ENCODE measurements at places on chromosomes 7 and 10. TPM values are rescaled to one million over a fixed set of nuclear protein-coding genes. Genes with fewer than 3 reads are reported as not detected.

ZNF425 gene
- 6.2 TPM for total RNA-seq

IKZF5 gene
- 14.9 TPM for total RNA-seq

CHST15 gene
- total RNA-seq: 148 TPM

CDH23 gene
- total RNA-seq: 0.54 TPM

CTAGE4 gene
- total RNA-seq: 3.3 TPM

SPAM1 gene
- total RNA-seq: not detected

C10orf71 gene
- not detected for total RNA-seq

AZGP1 gene
- total RNA-seq: not detected

CTNNA3 gene
- total RNA-seq: 2.3 TPM

INHBA gene
- total RNA-seq: 0.08 TPM

VAX1 gene
- total RNA-seq: 26.3 TPM

DNA sequence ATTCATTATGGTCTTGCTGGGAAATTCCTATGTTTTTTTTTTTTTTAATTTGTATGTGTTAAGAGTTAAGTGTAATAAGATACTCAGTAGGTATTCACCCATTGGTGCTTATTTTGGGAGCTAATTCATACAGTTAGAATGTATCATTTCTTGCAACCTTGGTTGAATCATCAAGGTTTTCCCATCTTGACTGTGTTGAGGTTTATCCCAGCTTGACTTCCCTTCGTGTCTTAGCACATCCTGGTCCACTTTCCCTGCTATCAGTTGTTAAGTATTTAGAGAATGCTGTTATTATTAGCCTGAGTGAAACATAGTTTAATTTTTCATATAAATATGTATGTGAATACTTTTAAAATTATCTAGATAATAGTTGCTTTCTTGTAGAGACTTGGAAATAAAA is 20.8 kb downstream of the RALA start:
- no peak overlapping the region for H3K27ac ChIP-seq
- peaks cover 2% of the 10 kb centered on the region for H3K27me3 ChIP-seq
- H3K4me3 ChIP-seq: no peak overlapping the region
- no peaks in the 10 kb centered on the region for H3K36me3 ChIP-seq
- no peak for DNase-seq
- H3K4me1 ChIP-seq: peaks cover 74% of the 10 kb centered on the region

DNA sequence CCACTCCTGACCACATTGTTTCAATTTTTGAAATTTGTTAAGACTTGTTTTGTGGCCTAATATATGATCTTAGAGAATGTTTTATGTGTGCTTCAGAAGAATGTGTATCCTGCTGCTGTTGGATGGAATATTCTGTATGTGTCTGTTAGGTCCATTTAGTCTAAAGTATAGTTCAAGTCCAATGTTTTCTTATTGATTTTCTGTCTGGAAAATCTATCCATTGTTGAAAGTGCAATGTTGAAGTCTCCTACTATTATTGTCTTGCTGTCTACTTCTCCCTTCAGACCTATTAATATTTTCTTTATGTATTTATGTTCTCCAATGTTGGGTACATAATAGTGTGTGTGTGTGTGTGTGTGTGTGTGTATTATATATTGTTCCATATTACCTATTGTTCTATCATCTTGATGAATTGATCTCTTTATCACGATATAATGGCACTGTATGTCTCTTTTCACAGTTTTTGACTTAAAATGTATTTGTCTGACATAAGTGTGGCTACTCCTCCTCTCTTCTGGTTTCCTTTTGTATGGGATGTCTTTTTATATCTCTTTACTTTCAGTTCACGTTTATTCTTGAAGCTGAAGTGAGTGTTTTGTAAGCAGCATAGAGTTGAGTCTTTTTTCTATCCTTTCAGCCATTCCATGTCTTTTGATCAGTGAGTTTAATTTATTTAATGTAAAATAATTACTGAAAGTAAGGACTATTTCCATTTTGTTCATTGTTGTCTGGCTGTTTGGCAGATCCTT is 61.3 kb downstream of the AKR1D1 start:
- no peaks in the 10 kb centered on the region for H3K36me3 ChIP-seq
- no peak overlapping the region for H3K27ac ChIP-seq
- H3K4me1 ChIP-seq: no peaks in the 10 kb centered on the region
- no peak for DNase-seq

DNA sequence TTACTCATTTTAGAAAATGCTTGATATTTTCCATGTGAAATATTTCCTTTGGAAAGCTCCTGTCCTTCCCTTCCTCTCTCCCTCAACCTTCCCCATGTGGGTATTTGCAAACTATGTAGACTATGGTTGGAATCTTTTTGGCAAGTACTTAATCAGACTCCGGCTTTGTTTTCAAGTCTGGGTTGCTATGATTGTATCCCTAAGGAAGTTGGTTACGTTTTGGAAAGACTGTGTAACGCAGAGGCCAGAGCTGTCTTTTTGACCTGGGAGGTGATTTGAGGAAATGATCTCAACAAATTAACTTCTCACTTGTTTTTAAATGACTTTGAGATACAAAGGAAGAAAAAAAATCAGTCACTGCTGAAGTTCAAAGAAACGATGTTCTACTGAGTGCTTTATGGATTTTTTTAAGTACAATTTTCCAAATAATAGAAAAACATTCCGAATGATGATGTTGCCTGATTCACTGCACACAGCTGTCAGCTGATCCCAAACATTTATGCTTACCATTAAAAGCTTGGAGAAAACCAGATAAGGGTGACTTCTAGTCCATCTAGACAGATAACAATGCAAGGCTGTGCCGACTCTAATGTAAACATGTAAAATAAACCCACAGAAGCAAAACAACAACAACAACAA is 145.5 kb upstream of the CELF2 start:
- no peak overlapping the region for H3K4me3 ChIP-seq
- peaks cover 13% of the 10 kb centered on the region for H3K4me1 ChIP-seq
- peak; percentile 22 for DNase-seq
- peak overlapping the region; percentile 93 for H3K27ac ChIP-seq
- peaks cover 2% of the 10 kb centered on the region for H3K27me3 ChIP-seq
- no peaks in the 10 kb centered on the region for H3K36me3 ChIP-seq

GRCh38 chr7:36677769-36678437 is 46.4 kb downstream of the AOAH start:
- DNase-seq: no peak
- no peaks in the 10 kb centered on the region for H3K27me3 ChIP-seq
- H3K36me3 ChIP-seq: no peaks in the 10 kb centered on the region

DNA sequence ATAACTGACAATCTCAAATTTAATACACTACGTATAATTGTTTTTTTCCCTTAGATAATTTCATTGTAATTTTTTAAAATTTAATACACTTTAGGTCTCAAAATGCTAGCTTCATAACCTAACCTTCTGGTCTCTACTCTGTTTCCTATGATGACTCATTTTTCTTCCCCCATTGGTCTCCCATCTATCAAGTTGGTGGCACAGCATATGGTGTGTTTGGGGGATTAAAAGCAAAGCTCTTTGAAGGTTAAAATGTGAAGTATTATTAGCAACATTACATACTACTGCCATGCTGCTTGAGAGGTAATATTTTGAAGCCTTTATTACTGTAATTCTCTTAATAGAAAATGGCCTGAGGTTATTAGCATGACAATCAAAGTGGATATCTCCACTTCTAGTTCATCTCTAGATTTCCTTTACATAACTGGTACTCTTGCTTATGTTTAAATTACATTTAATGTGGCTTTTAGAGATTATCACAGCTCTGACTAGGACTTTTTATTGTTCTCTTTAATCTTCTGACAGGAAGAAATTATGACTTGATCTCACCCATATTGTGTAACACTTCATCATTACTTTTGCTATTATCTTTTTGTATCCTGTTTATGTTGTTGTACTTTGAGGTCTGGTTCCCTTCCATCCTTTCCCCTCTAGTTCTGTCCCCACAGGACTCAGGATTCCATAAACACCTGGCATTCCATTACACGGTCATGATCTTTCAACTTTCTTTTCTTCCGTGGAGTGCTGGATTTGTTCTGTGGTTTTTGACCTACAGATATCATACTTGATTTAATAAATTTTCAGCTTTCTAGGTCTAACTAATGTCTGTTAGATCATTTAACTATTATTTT is 185.1 kb downstream of the SEMA3D start:
- DNase-seq: no peak
- H3K36me3 ChIP-seq: no peaks in the 10 kb centered on the region
- no peaks in the 10 kb centered on the region for H3K27me3 ChIP-seq
- no peaks in the 10 kb centered on the region for H3K4me1 ChIP-seq
- no peak overlapping the region for H3K4me3 ChIP-seq
- H3K27ac ChIP-seq: no peak overlapping the region

GRCh38 chr10:76558996-76559891 is 1078.4 kb downstream of the KCNMA1 start:
- no peaks in the 10 kb centered on the region for H3K27me3 ChIP-seq
- H3K4me1 ChIP-seq: no peaks in the 10 kb centered on the region
- H3K4me3 ChIP-seq: no peak overlapping the region
- no peak for DNase-seq

DNA sequence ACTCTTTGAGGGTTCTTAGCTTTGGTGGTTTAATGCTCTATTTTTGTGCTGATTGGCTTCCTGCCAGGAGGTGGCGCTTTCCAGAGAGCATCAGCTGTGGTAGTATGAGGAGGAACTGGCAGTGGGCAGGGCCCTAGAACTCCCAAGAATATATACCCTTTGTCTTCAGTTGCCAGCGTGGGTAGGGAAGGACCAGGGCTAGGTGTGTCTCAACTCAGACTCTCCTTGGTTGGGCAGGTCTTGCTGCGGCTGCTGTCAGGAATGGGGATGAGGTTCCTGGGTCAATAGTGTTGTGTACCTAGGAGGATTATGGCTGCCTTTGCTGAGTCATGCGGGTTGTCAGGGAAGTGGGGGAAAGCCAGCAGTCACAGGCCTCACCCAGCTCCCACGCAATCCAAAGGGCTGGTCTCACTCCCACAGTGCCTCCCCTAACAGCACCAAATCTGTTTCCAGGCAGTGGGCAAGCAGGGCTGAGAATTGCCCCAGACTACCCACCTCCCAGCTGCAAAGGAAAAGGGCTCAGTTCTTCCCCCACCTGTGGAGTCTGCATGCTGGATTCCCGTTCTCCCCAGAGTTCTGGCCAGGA is 191.5 kb downstream of the PHTF2 start:
- H3K4me3 ChIP-seq: no peak overlapping the region
- DNase-seq: peak; percentile 18
- no peaks in the 10 kb centered on the region for H3K36me3 ChIP-seq
- peaks cover 5% of the 10 kb centered on the region for H3K27me3 ChIP-seq
- H3K4me1 ChIP-seq: no peaks in the 10 kb centered on the region

DNA sequence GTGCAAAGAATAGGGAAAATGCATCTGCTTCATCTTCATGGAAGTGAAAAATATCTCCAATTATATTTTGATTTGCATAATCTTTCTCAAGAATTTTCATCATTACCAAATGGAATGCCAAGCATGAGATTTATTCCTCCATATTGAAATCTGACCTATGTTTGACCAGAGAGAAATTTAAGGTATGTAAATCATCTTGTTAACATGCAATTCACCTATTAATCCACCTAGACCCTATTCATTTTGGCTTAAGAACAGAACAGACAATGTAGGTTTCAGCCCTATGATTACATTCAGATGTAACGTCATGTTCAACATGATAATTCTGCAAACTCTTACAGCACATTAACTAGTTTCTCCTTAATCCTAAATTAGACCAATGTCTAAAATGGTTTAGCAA is 30.8 kb upstream of the TMEM140 start:
- no peak overlapping the region for H3K27ac ChIP-seq
- no peaks in the 10 kb centered on the region for H3K36me3 ChIP-seq
- no peak for DNase-seq

- H3K27ac ChIP-seq: no peak overlapping the region
- H3K27me3 ChIP-seq: peaks cover 1% of the 10 kb centered on the region
- H3K36me3 ChIP-seq: no peaks in the 10 kb centered on the region
These were observed 55.7 kb upstream of the CDK14 start for GRCh38 chr7:90540406-90540805.

- H3K36me3 ChIP-seq: no peaks in the 10 kb centered on the region
- no peak overlapping the region for H3K4me3 ChIP-seq
- no peaks in the 10 kb centered on the region for H3K4me1 ChIP-seq
- no peak overlapping the region for H3K27ac ChIP-seq
- H3K27me3 ChIP-seq: no peaks in the 10 kb centered on the region
- DNase-seq: no peak
These were observed 267.5 kb upstream of the SP4 start for GRCh38 chr7:21160401-21160800.

DNA sequence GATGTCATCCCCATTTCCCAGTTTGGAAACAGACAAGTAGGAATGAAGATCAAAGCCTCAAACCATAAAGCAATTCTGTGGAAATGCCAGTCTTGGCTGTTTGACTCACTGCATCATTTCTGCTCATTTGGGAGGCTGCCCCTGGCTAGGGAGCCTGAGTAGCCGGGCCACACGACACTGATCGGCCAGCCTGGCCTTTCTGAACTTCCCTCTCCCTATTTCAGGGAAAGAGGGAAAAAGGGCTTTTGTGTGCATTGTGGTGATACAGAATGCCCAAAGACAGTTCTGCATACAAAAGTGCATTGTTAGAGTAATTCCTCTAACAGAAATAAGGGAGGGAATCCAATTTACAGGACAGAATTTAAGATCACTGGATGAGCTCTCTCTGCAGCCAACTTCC is 41.7 kb upstream of the OPALIN start:
- peaks cover 21% of the 10 kb centered on the region for H3K4me1 ChIP-seq
- no peak overlapping the region for H3K4me3 ChIP-seq
- H3K27ac ChIP-seq: no peak overlapping the region
- no peaks in the 10 kb centered on the region for H3K36me3 ChIP-seq
- no peak for DNase-seq
- peaks cover 3% of the 10 kb centered on the region for H3K27me3 ChIP-seq

DNA sequence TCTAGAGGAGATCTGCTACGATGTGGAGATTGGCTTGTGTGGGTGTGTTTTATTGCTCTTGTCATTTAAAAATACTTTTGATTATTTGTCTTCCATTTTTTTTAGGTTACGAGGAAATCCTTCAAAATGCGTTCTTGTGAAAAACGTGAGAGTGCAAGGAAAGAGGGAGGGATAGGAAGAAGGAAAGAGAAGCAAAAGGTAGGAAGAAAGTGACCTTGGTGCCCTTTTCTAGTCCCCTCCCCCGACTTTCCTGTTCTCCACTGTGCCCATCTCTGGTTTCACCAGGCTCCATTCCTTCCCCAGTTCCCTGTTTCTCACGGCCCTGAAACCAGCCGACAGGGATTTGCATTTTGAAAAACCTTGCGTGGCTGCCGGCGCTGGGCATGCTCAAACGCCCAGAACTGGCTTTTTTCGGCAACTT is 506 bp upstream of the GNAI1 start:
- peaks cover 11% of the 10 kb centered on the region for H3K27me3 ChIP-seq
- peak overlapping the region; percentile 90 for H3K4me3 ChIP-seq
- H3K36me3 ChIP-seq: peaks cover 16% of the 10 kb centered on the region
- no peak for DNase-seq

DNA sequence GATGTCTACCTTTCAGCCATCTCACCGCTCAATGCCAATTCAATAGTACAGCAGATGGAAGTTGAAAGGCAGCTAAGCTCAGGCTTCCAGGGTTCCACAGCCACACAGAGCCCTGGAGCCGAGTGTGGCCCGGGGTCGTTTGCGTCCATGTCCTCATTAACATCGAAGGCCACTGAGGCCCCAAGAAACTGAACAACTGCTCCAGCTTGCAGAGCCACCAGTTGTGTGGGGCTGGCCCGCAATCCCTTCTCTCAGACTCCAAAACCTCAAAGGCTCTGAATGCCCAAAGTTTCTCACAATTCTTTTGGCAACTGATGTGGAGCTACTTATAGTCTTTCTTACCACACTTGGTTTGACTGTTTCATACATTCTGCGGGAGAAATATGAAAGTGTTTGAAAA is 31.1 kb downstream of the NOD1 start:
- H3K27ac ChIP-seq: no peak overlapping the region
- peaks cover 6% of the 10 kb centered on the region for H3K4me1 ChIP-seq
- no peak for DNase-seq
